Chondrocyte (in vitro differentiated cells): ENCODE measurements at places on chromosomes 11 and 22. TPM values are rescaled to one million over a fixed set of nuclear protein-coding genes. Genes with fewer than 3 reads are reported as not detected.

GRCh38 chr22:31646186-31647019, 15.6 kb downstream of the PISD start:
- no peak for DNase-seq
- peaks cover 9% of the 10 kb centered on the region for H3K36me3 ChIP-seq
- peaks cover 25% of the 10 kb centered on the region for H3K4me1 ChIP-seq
- H3K27me3 ChIP-seq: no peaks in the 10 kb centered on the region
- no peak overlapping the region for H3K4me3 ChIP-seq

DNA sequence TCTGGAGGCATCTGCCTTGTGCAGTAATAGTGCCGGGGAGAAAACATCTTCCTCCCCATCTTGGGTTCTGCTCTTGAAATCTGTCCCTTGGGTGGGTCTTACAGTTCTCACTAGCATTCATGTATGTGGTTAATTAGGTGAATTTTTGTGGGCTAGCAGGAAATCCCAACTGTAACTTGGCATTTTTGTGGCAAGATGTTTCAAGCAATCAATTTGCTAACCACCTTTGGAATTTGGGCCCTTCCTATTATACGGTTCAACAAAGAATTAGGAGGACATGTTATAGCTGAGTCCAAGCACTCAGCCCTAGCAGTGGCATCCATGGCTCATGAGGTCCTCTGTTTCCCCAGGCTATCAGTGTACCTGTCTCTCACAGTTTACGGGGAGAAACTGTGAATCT, 89.1 kb upstream of the MTNR1B start:
- H3K36me3 ChIP-seq: peaks cover 6% of the 10 kb centered on the region
- no peak overlapping the region for H3K4me3 ChIP-seq
- no peak overlapping the region for H3K27ac ChIP-seq
- H3K4me1 ChIP-seq: peaks cover 11% of the 10 kb centered on the region
- DNase-seq: no peak

DNA sequence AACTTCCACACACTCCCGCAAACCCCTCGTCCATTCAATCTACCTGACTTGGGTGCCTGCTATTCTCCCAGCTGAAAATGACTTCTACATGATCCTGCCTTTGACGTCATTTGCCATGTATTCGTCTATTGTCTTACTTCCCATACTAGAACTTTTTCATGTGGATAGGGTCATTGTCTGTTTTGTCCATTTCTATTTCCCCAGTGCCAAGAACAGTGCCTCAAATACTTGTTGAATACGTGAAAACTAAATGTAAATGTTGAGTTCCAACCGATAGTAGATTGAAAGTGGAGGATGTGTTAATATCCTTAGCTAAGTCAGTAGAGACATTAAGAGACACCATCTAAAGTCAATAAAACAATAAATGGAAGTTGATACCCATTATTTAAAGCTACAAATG, 935 bp downstream of the TRIM68 start:
- H3K36me3 ChIP-seq: peaks cover 5% of the 10 kb centered on the region
- H3K27ac ChIP-seq: peak overlapping the region; percentile 92
- H3K4me3 ChIP-seq: peak overlapping the region; percentile 90
- peaks cover under 1% of the 10 kb centered on the region for H3K27me3 ChIP-seq

DNA sequence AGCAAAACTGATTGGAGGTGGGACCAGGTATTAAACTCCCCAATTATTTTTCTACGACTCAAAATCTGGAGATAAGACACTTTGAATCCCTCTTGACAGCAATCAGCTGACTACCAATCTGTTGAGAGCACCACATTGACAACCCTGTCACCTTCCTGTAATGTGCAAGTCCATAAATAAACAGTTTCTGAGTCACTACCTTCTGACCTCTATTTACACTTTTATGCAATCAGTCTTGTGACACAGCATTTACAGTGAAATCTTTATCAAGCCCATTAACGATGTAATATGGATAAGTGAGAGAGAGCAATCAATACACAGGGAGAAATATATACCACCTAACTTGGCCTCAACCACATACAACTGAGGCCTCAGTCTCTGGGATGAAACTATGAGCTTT, 283.7 kb upstream of the ANO5 start:
- H3K4me3 ChIP-seq: no peak overlapping the region
- no peak overlapping the region for H3K27ac ChIP-seq
- no peaks in the 10 kb centered on the region for H3K4me1 ChIP-seq

DNA sequence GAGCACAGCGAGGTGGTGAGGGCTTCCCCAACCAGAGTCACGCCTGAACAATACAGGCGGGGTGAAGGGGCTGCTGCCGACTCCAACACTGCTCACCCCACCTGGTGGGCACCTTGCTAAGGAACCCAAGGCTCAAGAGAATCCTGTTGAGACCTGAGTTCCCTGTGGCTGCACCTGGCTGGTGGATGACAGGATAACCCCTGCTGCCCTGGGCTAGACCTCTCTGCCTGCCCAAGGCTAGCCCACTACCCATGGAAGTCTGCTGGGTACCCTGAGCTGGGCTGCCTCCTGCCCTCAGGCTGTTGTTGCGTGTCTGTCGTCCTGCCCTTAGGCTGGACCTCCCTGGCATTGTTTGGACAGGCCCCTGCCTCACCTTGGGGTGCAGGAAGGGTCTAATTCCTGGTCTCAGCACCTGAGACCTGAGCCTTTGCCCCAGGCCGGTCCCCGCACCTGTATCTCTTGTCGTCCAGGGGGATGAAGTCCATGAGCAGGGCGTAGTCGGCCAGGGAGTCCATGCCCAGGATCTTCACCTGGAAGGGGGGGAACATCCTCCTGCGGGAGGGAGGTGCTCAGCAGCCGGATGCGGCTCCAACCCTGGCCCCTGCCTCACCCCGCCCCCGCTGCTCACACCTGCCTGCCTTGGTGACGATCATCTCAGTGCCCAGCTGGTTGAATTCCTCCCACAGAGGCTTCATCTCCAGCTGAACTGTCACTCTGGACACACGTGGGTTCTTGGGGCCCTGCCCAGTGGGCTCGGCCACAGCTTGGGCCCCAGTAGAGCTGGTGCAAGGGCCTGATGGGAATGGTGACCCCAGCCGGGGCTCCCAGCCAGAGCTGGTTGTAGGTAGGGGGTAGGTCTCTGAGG, 4.9 kb upstream of the NUDT8 start:
- no peak overlapping the region for H3K27ac ChIP-seq
- H3K4me3 ChIP-seq: no peak overlapping the region
- no peaks in the 10 kb centered on the region for H3K36me3 ChIP-seq
- peaks cover 3% of the 10 kb centered on the region for H3K27me3 ChIP-seq
- H3K4me1 ChIP-seq: peaks cover 5% of the 10 kb centered on the region

GRCh38 chr22:47090591-47091245, 328.3 kb downstream of the TBC1D22A start:
- no peaks in the 10 kb centered on the region for H3K27me3 ChIP-seq
- peaks cover 30% of the 10 kb centered on the region for H3K4me1 ChIP-seq
- H3K27ac ChIP-seq: no peak overlapping the region
- peak overlapping the region; percentile 73 for H3K4me3 ChIP-seq
- H3K36me3 ChIP-seq: peaks cover 2% of the 10 kb centered on the region

DNA sequence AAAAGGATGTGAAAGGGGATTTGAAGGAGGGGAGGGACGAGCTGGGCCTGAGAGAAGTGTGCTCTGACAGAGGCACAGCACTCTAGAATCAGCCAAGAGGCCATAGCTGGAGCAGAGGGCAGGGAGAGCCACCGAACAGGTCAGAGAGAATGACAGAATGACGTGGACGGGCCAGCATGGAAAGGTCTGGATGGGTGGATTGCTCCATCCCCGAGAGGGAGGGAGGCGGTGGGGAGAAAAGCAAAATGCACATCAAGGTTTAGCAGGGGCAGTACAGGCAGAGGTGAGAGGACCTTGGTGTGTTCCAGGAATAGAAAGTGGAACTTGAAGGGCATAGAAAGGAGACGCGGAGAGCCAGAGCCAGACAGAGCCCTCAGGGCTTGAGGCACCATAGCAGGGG, 6.9 kb downstream of the PMM1 start:
- H3K4me1 ChIP-seq: peaks cover 10% of the 10 kb centered on the region
- no peak overlapping the region for H3K4me3 ChIP-seq
- H3K27ac ChIP-seq: peak overlapping the region; percentile 30
- DNase-seq: no peak
- H3K36me3 ChIP-seq: peaks cover 27% of the 10 kb centered on the region

Gene DRICH1
- not detected in 3 replicates for total RNA-seq

Gene OR52N4
- total RNA-seq: not detected in 3 replicates

Gene CST6
- total RNA-seq: not detected in 3 replicates

Gene MCHR1
- 0.17 to 0.38 TPM in 2 of 3 replicates, not detected in the other for total RNA-seq
